Pancreas (tissue), 10 donors: ENCODE measurements at places on chromosomes 4 and X. TPM values are rescaled to one million over a fixed set of nuclear protein-coding genes. Genes with fewer than 3 reads are reported as not detected.

The GPR34 gene
- total RNA-seq: 16.1 TPM

The UGT2A1 gene
- not detected for total RNA-seq

- no peak for DNase-seq
These were observed 29.3 kb downstream of the INTS12 start for GRCh38 chr4:105679186-105679585.

- DNase-seq: no peak
These were observed 111.6 kb upstream of the NKX1-1 start for GRCh38 chr4:1517592-1518411.

DNA sequence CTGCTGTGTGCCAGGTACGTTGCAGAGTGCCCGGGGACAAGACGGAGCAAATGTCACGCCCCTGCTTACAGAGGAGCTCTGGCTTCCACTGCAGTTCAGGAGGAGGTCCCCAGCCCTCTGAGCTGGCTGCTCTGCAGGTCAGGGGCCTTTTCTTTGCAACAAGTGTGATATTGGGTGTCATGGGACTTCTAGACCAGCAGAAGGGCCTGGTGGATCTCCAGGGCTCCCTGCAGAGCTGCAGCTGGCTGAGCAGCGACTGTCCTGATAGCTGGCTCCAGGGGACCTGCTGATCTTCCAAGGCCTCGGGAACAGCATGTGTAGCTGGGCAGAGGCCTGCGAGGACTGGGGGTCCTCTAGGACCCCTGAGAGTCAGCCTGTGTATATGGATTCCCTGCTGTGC lies 120.4 kb downstream of the SORCS2 start:
- DNase-seq: peak; percentile 3

GRCh38 chr4:10034136-10034535 lies 12.8 kb upstream of the SLC2A9 start:
- no peak for DNase-seq

DNA sequence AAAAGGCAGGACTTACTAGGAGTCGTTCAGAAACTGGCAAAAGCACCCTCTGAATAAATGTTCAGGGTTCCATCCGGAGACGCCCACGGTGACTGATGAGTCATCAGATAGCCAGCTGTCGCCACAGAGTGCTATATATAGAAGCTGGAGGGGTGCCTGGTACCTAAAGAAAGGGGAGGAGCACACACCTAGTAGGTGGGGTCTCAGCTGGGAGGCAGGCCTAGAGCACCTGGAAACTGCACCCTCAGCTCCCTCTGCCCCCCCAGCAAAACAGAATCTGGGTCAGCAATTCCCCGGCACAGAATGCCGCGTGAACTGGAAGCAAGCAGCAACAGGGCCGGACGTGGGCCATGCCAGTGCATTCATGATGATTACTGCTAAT lies 242.0 kb downstream of the BCOR start:
- DNase-seq: no peak
